ENCODE measurements at places on chromosomes 12 and 14. TPM values are rescaled to one million over a fixed set of nuclear protein-coding genes. Genes with fewer than 3 reads are reported as not detected.

The MRPL52 gene
- 41.7 TPM for total RNA-seq

The MANSC4 gene
- not detected for total RNA-seq

The BIN2 gene
- not detected for total RNA-seq

The TMTC2 gene
- 11.9 TPM for total RNA-seq

The PRB4 gene
- not detected for total RNA-seq

The ZBTB42 gene
- 2.7 TPM for total RNA-seq

The KCNJ8 gene
- 15.5 TPM for total RNA-seq

The FBLN5 gene
- 25.0 TPM for total RNA-seq

The MYO1H gene
- total RNA-seq: not detected

The DBX2 gene
- total RNA-seq: not detected

The MAP3K9 gene
- 1.4 TPM for total RNA-seq

The DDX54 gene
- 36.7 TPM for total RNA-seq

The CFAP251 gene
- total RNA-seq: 2.3 TPM

The DPPA3 gene
- total RNA-seq: not detected
